CD8-positive, alpha-beta memory T cell (primary cell): ENCODE measurements at places on chromosomes 16 and 17.

GRCh38 chr17:76599694-76600460, 14.2 kb upstream of the ST6GALNAC2 start:
- DNase-seq = no peak

- DNase-seq = no peak
Measured at GRCh38 chr16:23333034-23333579, 31.0 kb downstream of the SCNN1B start.

DNA sequence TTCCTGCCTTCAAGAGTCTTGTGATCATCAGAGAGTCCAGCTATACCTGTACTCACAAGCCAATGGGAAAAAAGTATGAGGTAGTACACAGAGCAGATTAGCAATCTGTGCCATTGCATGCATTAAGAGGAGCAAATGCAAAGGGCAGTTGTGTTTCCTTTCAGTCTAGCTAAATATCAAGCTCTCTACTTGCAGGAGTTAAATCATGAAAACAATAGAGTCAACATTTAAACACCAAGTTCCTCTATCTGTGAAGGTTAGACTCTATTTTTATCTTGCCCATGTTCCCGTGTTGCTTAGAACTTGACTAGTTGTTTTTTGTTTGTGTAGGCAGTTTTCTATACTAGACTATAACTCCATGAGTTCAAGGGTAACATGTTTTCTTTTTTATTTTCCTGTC, 4.7 kb upstream of the FAM20A start:
- DNase-seq = no peak

- DNase-seq = no peak
Measured at GRCh38 chr17:47620503-47621245, 29.0 kb upstream of the KPNB1 start.

- no peak for DNase-seq
Measured at GRCh38 chr16:89200850-89201411, 594 bp upstream of the SLC22A31 start.

DNA sequence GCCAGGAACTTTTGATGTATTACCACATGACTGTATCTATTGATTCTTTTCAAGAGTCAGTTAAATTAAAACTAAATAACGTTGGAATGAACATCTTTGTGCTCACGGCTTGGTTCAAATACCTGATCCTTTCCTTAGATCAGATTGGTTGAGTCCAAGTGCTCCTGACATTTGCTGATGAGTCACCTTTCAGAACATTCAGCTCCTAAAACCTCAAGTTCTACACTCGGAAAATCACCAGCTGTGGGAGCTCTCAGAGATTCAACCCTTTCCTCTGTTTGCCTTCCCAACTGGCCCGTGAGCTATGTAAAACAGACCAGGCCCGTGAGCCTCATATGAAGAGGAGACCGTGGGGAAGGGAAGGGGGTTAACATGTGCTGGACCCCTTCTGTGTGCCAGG, 68.1 kb downstream of the RTN4RL1 start:
- no peak for DNase-seq

GRCh38 chr16:30927789-30928378, 4.5 kb downstream of the FBXL19 start:
- DNase-seq = no peak

GRCh38 chr16:68936736-68937631, 93.7 kb downstream of the TANGO6 start:
- no peak for DNase-seq

- DNase-seq = no peak
Measured at GRCh38 chr17:77709594-77709993, 248.9 kb upstream of the TNRC6C start.

DNA sequence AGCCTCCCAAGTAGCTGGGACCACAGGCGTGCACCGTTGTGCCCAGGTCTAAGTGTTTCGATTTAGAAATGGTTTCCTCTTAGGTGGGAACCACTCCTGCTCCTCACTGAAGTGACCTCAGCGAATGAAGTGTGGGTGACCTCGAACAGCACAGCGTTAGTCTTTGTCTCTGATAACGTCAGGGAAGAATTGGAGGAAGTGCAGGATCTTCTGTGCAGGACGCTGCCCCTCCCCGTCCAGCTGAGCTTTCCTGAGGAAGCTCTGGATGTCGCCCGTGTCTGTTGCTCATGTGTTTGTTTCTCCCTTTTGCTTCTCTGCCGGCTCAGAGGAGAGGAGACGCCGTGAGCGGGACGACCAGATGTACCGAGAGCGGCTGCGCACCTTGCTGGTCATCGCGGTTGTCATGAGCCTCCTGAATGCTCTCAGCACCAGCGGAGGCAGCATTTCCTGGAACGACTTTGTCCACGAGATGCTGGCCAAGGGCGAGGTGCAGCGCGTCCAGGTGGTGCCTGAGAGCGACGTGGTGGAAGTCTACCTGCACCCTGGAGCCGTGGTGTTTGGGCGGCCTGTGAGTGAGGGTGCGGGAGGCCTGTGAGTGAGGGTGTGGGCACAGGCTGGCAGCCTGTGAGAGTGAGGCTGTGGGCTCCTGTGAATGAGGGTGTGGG, 15.6 kb downstream of the SPG7 start:
- DNase-seq = no peak

GRCh38 chr16:82807311-82807710, 180.5 kb downstream of the CDH13 start:
- DNase-seq = no peak
